GDM1 (cell line): ENCODE measurements at places on chromosomes 3 and 15.

- no peak for DNase-seq
Observed at GRCh38 chr3:168051531-168052471, 43.9 kb downstream of the GOLIM4 start.

DNA sequence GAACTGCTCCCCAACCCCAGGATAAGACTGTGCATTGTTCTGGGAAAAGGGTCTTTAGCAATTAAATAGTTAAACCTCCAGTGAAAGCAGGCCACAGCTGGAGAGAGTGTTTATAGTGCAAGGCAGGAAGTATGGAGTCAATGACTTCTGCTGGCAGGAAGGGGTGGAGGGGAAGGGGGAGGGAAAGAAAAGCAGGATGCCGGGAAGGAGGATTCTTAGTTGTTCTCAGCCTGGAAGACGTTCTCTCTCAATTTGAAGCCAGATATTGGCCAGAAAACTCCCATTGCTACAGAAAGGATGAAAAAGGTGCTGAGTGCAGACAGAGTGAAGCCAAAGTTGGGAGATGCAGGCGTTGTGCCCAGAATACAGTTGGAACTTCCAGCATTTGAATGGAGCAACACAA, 35.7 kb upstream of the ACTL6A start:
- DNase-seq = peak; percentile 17

DNA sequence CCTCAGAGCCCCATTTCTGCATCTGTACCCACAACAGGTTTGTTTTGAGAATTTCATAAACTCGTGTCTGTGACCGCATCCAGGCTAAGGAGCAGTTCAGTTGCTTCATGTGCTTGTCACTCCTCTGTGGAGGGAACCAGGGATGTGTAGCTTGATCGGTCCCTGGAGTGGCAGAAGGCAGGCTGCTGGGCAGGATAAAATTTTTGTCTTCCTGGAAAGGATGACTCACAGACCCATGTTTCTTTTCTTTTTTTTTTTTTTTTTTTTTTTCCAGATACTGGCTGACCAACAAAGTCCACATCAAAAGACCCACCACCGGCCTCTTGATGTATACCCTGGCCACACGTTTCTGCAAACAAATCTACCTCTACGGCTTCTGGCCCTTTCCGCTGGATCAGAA, 70.1 kb downstream of the ST8SIA2 start:
- no peak for DNase-seq

GRCh38 chr15:41161336-41161735, 45.3 kb upstream of the INO80 start:
- DNase-seq = no peak

- no peak for DNase-seq
Observed at GRCh38 chr3:27978440-27978839, 256.3 kb upstream of the EOMES start.

GRCh38 chr3:65831733-65832425, 206.8 kb downstream of the MAGI1 start:
- no peak for DNase-seq

DNA sequence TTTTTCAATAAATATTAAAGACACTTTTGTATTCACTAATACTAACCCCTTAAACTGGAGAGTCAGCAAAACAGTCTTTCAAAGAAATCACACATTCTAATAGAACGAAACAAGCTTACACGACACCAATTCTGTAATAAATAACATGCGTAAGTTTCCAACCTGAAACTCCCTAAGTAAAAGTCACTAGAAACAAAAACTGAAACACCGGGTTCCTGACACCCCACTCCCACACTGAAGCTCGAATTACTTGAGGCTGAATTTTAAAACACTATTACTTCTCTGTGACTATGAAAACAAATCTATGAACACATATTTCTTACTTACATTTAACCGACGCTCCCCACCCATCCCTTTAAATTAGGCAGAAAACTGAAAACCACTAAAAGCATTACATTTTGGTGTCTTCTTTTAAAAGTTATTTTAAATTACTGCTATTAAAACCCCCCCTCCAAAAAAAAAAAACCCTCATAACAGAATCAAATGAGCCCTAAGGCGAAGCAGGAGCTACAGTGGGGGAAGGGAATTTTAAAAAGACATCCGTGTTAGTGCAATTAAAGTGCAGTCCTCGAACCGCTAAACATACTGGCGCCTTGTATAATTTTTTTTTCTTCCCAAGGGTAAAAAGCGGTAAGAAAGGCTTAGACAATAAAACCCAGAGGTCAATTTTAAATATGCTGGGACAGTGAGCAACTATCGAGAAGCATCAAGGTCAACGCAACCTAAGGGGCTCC, 878 bp downstream of the SPPL2A start:
- no peak for DNase-seq

- DNase-seq = no peak
Observed at GRCh38 chr3:131033480-131034080, 6.9 kb downstream of the NEK11 start.

DNA sequence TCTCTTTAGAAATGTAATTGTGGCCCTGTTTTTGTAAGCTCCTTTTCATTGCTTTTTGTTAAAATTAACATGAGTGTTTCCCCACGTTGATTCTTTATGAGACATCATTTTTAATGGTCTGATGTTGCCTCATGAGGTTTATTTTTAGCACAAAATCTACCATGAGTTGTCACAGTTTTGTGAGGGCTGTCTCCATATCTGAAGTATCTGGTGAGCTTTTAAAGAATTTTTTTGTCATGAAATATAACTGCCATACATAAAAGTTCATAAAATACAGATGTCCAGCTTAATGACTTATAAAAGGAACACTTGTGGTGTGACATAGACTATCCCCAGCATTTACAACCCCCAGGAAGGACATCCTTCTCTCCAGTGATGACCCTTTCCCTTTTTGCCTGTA, 34.3 kb upstream of the CEMIP start:
- DNase-seq = no peak

GRCh38 chr3:56758539-56758981, 43.2 kb downstream of the ARHGEF3 start:
- DNase-seq = peak; percentile 15

- DNase-seq = no peak
Observed at GRCh38 chr3:15768421-15769255, 29.1 kb downstream of the ANKRD28 start.

- DNase-seq = no peak
Observed at GRCh38 chr3:13462822-13463221, 17.3 kb upstream of the HDAC11 start.

DNA sequence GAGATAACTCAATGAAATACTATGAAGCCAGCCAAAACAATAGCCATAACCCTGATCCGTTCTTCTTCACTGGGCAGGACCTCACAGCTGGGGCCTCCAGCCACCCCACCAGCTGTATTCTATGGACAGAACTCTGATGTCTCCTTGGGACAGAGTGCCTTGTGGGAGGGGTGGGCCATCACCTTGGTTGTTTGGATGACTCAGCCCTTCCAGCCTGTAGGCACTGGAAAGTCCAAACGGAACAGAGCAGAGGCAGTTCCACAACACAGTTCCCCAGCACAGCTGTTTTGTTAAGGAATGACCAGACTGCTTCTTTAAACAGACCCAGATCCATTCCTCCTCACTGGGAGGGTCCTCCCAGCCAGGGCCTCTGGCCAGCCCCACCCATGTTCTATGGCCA, 31.9 kb upstream of the ZBED2 start:
- no peak for DNase-seq
